ENCODE measurements at places on chromosomes 2 and 18.

DNA sequence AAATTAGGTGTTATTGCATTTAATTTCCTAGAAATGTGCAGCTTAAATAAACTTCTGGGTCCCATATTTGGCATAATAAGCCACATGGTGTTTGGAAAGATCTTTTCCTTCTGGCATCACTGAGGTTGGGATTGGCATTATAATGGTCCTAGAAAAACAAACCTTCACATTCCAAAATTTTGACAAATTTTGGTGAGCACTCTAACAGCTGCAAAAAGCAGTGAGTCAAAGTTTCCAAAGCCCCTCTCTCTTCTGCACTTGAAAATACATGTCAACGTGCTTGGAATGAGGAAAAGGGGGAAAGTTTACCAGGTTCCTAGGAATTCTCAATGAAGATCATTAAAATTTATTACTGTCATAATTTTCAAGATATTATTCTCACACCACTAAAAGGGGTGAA is 77.8 kb upstream of the STK17B start:
- DNase-seq: no peak

GRCh38 chr18:500632-501405 is at the start of gene COLEC12:
Gene COLEC12, minus strand, starts transcription at chr18:500701. Its CDS starts 187 bp downstream, at chr18:500514.
- no peak for DNase-seq

DNA sequence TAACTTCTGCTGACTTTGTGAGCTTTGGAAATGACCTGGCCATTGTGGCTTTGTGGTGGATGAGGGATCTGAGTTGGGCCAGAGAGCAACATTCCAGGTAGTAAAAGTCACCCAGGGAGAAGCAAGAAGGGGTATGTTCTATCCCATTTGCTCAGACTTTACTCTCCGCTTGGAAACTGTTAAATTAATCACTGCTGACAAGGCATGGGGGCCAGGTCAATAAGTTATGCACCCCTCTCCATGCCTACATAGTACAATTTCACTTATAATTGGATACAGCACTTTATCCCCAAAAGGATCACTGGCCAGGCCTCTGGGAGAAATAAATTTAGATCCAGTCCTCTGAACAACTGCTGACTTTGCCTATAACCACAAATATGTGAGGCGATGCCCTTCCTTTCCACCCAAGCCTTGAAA is 92.1 kb downstream of the RPRM start:
- DNase-seq: no peak

DNA sequence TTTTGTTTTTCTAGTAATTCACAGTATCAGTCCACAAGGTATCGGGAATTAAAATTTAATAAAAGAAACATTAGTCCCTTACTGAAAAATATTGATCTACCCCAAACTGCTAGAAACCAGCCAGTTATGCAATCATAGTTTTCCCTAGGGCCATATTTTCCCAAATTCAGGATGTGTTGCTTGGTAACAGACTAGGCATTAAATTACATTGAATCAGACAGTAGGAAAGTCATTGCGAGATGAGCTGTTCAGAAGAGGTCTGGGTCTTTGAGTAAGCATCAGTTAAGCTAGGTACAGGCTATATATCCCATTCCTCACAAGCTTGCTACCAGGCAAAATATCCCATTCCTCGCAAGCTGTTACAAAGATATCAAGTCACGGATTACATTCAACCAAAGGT is 123.0 kb upstream of the CCDC150 start:
- no peak for DNase-seq

DNA sequence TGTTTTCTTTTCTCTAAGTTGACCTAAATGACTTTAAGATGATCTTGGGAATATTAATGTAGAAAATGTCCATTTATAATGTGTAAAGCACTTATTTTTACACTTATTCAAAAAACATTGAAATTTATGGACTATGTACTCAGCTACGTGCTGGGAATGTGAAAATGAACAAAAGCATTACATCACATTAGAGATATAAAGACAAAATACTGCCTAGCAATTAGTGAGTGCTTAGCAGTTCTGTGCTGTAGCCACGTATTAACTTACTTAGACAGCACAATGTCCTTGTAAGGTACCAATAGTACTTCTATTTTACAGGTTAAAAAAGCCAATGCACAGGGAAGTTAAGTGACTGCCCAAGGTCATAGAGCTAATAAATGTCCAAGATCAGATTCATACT is 103.8 kb upstream of the TTN start:
- DNase-seq: no peak

DNA sequence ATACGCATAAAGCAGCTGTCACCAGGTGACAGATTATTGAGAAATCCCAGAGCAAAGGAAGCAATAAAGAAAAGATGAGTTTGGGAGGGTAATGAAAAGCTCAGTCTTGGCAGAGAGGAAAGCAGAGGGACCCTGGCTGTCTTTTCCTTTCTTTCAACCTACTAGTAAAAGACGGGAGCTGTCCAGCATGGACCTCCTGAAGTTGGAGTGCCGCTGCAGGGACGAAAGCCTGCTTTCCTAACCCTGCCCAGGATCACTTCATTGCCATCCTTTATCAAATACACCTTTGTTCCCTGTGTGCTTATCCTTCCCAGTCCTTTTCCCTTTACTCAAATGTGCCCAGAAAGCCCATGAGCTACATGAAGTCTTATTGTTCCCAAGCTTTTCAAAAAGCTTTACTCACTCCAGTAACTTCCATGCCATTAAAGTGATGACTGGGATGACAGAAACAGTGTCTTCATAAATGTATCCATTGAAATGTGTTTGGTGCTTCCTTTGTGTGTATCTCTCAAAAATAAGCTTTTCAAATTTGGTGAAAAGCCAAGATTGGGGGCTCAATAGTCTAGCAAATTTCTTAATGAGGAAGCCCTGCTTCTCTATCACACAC is 3.7 kb upstream of the SPR start:
- no peak for DNase-seq

DNA sequence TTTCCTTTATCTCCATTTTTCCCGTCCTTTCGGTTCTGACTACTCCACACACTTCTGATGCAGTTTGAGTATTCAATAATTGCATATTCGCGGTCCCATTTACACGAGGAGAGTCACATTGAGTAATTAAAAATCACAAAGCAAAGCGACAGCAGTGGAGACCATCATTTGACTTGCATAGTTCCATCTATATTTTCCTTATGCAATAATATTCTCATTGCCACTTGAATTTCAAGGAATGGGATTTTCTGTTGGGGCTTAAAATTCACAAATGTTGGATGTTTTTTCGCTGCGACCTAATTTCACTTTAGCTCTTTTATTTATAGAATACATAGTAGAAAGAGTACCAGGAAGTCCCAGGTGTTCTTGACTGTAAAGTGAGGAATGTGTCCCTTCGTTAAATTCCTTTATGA is 186.8 kb downstream of the ZEB2 start:
- DNase-seq: no peak

- no peak for DNase-seq
These were observed 685.2 kb downstream of the DCC start for GRCh38 chr18:53025247-53025646.

- no peak for DNase-seq
These were observed 63.0 kb downstream of the ADNP2 start for GRCh38 chr18:80172056-80172455.

DNA sequence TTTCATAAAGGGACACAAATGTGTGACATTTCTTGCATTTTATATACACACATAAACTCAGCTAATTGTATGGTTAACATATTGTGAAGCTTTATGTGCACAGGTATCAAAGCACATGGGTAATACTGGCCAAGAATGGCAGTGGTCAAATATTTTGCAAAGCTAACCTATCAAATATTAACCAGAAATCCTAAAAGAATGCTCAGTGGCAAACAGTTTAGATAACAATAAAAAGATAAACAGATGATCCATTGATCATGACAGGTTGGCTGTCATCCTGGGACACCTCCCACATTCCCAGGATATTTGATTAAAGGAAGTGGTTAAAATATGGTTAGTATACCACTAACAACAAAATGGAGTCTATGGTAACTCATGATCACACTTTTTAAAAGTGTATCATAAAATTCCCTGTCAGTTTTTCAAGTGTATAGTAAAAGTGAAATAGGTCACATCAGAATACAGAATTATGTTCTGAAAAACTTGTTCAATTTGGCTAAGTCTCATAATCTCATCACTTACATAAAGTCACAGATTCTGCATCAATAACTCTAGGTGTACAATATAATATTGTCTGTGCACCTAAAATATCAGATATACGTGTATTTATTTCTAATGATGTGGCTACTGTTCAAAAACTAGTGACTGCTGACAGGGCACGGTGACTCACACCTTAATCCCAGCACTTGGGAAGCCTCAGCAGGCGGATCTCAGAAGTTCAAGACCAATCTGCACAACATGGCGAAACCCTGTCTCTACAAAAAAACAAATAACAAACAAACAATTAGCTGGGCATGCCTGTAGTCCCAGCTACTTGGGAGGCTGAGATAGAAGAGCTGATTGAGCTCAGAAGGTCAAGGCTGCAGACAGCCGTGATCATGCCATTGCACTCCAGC is 48.9 kb downstream of the CDH2 start:
- DNase-seq: no peak

- no peak for DNase-seq
These were observed 157.5 kb downstream of the MGAT5 start for GRCh38 chr2:134411279-134411827.

DNA sequence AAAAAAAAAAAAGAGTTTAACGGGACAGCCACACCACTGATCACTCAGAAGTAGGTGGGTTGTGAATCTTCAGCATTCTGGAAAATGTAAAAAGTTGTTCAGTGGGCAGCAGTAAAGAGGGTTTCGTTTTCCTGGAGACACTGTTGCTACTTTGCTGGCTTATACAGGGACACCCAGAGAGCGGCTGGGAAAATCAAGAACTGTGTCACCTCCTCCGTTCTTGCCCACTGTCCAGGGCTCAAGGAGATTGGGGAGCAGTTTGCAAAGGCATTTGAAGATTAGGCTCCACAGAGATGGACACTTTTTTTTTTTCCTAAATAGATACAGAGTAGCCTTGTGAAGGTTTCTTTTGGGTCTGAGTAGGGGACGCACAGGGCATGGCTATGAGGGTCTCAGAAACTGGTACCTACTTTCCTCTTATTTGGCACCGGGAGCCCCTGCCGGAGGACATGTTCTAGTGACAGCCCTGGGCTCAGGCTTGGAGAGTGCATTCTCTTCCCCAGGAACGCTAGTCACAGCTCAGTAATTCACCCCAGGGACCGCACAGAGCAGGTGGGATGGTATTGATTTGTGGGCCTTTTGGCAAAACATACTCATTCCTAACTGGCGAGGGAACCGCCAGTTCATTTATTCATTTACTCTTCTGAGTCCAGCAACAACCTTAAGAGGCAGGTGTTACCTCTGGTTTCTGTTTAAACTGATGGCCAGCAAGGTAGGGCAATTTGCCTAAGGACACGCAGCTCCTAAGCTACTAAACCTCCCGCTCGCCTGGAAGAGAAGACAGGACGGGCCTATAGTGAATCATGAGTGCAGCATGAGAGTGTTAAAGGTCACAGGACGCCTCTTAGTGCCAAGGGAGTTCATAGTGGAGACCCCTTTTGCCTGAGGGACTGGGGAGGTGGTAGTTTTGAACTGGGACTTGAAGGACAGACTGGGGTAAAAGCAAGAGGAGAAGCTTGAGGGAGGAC is 53.1 kb downstream of the HPCAL1 start:
- DNase-seq: no peak

GRCh38 chr2:44912660-44913059 is 28.8 kb upstream of the SIX3 start:
- no peak for DNase-seq

DNA sequence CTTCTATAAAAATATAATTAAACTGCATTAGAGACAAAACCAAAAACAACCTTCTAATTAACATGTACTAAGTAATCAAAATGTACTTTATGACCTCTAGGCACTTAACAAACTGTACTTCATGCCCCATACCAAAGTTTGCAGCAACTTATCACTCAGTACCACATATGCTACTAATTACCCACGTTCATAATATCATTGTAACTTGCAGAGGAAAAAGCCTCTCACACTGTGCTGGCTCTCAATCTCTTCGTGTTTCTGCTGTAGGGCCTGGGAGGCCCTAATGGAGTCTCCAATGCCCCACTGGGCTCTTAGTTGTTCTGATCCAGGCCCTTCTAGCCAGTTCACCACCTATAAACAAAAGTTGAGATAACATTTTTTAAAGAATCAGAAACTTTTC is 82.1 kb upstream of the CCDC141 start:
- DNase-seq: no peak

DNA sequence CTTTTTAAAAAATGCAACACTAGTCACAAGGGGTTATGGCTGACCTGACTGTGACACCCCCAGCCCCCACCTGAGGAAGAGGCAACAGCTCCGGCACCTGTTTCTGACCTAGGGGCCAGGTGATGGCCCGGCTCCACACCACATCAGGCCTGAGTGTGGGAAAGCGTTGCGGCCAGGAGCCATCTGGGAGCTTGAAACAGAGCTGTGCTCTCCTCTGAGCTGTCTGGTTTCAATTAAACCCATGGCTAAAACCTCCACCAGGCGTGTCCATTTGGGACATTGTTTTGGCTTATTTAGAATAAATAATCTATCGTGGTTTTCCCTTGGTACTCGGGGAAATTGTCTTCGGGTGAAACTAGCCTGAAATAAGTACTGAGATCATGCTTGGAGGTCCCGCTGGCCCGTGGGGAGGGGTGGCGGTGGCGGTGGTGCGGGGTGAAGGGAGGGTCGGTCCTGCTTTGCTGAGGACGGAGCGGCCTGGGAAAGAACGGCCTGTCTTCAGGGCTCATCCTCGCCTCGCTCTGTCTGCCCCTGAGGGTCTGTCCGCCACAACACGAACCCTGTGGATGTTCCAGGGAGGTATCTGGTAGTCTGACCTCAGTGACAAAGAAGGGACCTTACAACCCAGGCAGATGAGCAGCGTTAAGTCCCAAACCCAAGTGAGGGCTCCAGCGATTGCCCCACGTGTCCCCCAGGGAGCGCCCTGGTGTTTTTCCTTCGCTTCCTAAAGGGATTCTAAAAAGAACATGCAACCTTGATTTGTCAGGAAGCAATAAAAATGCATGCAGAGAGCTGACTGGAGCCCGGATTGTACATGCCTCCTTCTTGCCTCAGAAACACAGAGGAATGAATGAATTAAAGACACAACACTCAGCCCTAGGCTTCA is 58.7 kb downstream of the IL1RL2 start:
- DNase-seq: no peak

DNA sequence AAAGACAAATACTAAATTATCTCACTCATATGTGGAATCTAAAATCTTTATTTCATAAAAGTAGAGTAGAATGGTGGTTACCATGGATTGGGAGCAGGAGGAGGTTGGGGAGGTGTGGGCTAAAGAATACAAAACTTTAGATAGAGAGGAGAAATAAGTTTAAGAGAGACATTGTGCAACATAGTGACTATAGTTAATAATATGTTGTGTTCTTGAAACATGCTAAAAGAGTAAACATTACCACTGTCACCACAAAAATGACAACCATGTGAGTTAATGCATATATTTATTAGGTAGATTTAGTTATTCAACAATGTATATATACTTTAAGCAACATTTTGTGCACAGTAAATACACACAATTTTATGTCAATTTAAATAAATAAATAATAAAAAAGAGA is 128.5 kb upstream of the COL3A1 start:
- DNase-seq: no peak

DNA sequence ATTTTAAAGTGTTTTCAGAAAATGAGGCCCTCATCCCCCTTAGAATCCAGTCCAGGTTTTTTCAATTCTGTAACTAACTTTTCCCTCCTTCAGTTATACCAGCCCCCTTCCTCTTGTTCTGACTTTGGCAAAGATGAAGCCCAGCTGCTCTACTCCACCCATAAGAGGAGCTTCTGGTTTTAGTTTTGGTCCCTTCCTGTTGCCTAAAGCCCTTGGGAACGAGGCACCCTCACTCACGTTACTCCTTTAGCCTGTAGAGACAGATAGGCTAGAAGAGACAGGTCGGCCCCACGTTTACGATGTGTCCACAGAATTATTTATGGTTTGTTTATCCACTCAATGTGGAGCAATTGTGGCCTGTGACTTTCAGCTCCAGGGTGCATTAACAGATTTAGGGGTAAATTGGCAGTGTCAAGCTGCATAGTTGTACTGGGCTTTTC is 454.2 kb upstream of the TNP1 start:
- DNase-seq: no peak

All from activated CD8-positive, alpha-beta memory T cell treated with anti-CD3 and anti-CD28 coated beads for 1 hour (primary cell).